AG04449 (cell line): ENCODE measurements at places on chromosomes 1 and 21.

DNA sequence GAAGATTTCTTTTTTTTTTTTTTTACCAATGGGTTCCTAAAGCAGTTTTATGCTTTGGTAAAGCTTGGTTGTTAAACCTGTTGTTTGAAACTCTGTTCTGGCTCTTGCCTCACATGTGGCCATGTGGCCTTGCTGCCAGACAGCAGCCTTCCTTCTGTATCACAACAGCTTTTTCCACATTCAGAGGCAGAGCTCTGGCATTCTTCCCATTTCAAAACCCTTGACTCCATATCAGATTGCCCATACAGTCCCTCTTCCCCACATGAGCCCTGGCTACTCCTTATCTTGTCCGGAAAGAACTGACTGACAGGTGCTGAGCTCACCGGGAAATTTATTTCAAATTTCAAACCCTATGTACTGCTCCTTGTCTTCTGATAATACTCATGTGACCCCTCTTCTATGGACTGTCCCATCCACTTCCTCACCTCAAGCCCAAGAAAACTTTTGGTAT, 38.5 kb upstream of the LAX1 start:
- DNase-seq: no peak

DNA sequence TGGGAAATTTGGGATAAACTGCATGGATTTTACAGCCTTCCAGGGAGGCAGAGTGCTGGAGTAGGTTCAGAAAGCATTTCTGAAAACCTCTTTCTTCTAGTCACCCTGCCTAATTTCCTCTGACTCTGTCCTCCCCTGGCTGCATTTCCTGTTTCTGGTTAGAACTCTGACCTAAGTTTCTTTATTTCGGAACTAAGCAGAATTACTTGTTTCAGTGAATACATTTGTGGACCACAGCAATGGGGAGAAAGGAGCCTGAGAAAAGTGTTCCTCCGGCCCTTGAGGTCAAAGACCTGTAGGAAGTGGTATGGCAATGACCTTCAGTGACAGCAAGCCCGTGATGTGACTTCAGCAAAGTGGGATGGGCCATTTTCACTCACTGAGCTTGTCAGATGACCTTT, 173.4 kb upstream of the RUNX1 start:
- no peak for DNase-seq

- no peak for DNase-seq
Observed at GRCh38 chr1:109091078-109091838, 694 bp downstream of the TMEM167B start.

DNA sequence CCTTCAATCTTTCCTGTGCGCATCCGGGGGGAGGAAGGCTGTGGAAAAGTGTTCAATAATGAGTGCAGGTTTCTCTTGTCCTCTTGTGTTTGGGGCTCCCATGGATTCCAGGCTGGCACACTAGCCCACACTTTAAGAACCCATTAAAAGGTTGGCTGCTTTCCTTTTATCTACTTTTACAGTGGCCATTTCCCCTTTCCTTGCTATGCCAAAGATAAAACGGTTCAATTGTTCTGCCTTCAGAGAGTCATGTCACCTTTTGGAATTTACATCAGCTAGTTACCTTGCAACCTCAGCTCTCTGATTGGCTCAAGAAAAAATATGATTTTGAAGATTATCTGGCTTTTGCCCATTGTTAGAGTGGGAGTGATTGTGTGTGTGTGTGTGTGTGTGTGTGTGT, 182.3 kb downstream of the SDCCAG8 start:
- no peak for DNase-seq

GRCh38 chr1:165075725-165076370, 280.7 kb downstream of the LMX1A start:
- no peak for DNase-seq

- no peak for DNase-seq
Observed at GRCh38 chr21:42308161-42308913, 6.9 kb downstream of the TFF3 start.

DNA sequence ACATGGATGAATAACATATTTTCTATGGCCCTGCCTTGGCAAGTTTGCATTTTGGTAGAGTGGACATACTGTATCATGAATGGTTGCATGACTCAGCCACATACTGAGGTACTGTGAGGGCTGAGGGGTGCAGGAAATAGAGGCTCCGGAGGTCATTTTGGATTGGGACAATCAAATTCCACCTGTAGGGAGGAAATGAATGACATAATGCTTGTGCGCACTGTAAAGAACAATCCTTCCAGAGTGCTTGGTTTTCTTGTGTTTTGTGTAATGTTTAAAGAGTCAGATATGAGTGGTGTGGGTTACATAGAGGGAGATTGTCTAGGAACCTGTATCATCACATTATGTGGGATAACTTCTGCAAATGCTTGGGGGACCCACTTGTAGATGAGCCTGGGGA, 329.9 kb upstream of the PROX1 start:
- no peak for DNase-seq

DNA sequence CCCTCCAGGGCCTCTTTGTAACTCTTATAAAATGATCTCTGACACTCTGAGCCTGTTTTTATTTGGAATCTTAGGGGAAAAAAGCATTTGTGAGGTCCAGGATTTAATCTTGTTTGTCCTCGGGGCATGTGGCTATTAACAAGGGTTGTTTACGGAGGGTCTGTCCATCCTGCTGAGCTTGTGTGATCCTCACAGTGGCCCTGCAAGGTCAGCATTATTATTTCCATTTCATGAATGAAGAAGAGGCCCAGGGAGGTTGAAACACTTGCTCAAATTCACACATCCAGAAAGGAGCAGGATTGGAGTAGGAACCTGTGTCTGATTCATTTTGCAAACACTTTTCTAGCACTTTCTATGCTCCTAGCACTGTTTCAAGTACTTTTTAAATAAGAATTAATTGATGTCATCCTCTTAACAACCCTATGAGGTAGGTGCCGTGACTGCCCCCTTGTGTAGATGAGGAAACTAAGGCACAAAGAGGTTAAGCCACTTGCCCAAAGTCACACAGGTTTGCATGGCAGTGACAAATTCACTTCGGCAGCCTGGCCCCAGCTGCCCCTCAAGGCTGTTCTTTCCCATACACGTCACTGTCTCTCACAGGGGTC, 178.9 kb downstream of the MIS18A start:
- no peak for DNase-seq

DNA sequence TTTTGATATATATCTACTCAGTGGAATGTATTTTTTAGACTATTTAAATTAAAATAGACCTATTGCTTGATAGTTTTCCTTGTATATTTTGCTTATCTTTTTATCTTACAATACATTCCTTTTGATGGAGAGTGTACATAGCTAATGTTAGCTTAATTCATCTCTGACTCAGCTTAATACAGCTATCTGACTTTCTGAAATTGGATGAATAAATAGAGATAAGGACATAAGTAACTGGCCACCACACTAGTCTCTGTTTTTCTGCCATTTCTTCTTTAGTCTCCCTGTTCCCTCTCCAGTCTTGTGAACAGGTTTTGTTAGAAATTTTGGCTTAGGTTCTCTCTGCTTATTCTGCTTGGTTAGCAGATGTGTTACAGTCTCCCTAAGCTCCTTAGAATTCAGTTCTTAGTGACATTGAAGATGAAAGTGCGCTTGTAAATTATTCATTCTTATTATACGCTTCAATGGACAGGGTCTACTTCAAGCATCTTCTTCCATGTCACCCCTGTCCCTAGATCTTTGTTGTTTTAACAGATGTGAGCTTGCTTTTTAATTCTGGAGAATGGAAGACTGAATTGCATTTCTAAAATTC, 59.6 kb downstream of the XPR1 start:
- no peak for DNase-seq
